ENCODE measurements at places on chromosomes 16 and 17.

- DNase-seq: no peak
Observed at GRCh38 chr17:48228720-48229119, 121.2 kb downstream of the SNX11 start.

DNA sequence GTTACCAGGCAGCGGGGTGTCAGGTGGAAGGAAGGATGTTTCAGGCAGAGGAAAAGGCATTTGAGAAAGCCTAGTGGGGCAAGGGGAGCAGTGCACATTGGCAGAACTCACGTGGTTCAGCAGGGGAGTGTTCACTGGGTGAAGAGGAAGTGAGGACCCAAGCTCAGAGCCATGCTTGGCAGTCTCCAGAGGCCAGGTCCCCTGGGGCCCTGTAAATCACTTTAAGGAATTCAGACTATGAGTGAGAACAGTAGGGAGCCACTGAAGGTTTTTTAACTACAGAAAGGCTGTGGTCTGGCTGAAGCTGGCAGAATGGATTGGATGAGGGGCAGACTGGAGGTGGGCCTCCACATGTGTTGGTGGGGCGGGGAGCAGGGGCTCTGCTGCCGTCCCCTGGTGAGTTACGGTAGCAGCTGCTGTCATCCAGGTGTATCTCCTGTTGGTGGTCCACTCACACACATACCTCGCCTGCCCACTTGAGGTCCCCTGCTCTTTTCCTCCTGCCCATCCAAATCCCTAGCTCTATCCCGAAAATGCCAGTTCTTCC lies 5.1 kb downstream of the CLEC16A start:
- no peak for DNase-seq

DNA sequence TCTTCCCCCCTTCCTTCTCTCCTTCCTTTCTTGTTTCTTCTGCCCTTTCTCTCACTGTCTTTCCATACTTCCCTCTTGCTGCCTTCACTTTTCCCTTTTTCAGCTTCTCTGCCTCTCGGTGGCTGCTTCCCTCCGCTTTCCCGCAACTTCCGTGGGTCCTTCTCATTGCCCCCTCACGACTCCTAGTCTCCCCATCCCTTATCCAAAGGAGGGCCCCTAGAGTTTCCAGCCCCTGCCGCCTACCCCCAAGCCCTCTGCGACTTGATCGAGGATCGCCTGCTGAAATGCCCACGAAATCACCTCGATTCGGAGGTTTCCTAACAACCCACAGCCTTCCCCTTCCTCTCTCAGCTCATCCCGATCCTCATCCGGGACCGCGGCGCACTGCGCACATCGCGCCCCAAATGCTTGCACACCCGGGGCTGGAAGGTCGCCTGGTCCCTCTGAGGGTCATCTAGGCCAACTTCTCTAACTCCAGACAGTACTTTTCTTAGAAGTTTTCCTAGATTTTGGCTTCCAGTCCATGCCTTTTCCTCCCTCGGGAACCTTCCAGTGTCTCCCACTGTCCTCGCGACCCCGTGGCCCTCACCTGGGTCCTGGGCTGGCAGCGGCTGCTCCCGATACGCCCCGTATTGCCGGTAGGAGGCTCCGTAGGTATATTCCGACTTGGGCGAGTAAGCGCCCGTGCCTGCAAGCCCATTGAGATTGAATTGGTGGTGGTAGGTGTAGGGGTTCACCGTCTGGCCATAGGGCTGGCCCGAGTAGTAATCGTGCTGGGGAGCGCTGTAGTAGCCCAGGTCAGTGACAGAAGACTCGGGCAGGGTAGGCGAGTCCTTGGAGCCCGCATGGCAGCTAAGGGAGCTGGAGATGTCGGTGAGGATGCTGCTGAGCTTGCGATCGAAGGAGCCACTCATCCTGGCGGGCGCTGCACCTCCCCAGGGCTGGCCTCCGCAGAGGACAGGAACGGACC lies 654 bp downstream of the DLX3 start:
- DNase-seq: no peak

- no peak for DNase-seq
Observed at GRCh38 chr17:18377437-18378204, at the start of gene EVPLL. Gene EVPLL, plus strand, starts transcription at chr17:18377778. Its CDS starts 3,160 bp downstream, at chr17:18380938.

- no peak for DNase-seq
Observed at GRCh38 chr17:18224387-18225120, 881 bp upstream of the LLGL1 start.

- DNase-seq: no peak
Observed at GRCh38 chr16:60203525-60204124, 1469.5 kb upstream of the GOT2 start.

GRCh38 chr17:81870981-81871386 lies at the start of gene ARHGDIA:
Gene ARHGDIA, minus strand, starts transcription at chr17:81871337. Its CDS starts 1,407 bp downstream, at chr17:81869930.
- no peak for DNase-seq

DNA sequence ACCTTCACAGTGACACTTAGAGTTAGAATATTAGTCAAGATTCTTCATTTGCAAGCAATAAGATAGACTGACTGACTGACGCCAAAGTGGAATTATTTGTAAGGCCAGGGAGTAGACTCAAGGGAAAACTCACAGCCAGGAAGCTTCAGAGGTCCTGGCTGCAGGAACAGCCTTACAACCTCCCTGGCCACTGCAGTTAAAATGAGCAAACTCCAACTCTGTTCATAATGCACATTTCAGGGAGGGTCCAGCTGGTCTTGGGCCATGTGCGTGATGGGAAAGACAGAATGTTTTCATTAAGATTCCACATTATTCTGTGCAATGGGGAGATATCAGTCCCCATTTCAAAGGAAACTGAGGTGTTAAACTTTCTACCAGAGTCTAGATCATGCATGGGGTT lies 9.9 kb downstream of the CAPNS2 start:
- no peak for DNase-seq

- no peak for DNase-seq
Observed at GRCh38 chr17:83151056-83151441, 71.6 kb downstream of the METRNL start.

DNA sequence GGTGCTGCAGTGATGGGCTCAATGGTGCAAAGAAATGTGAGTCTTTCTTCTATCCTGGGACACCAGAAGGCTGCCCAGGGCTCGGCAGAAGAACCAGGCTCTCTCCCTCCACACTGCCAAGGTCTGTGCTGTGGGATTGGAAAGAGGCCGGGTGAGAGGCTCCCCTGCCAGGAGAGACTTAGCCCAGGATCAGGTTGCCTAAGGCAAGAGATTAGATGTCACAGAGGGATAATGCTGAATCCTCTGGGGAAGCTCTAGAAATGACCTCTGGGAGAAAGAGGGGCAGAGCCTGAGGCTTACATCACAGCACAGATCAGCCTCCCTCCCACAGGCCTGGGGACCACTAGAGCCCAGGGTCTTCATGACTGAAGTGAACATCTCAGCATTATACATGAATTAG lies 5.7 kb upstream of the DOC2B start:
- DNase-seq: no peak

- DNase-seq: no peak
Observed at GRCh38 chr17:14058051-14058450, 11.3 kb upstream of the COX10 start.

DNA sequence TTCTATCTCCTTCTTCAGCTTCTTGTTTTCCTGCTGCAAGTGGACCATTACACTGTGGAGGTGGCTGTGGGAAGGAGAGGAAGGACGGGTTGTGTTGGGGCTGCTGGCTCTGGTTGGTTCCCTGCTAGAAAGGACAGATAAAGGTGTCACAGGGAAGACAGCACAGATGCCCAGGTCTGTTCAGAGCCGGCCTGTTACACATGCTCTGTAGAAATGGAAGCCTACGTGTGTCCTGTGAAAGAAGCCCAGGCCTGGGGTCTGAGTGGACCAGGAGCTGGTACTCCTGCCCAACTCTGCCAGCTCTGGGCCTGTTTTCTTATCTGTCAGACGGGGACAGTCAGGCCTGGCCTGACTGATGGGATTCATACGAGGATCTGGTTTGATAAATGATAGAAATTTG lies 26.4 kb downstream of the DHX38 start:
- no peak for DNase-seq

DNA sequence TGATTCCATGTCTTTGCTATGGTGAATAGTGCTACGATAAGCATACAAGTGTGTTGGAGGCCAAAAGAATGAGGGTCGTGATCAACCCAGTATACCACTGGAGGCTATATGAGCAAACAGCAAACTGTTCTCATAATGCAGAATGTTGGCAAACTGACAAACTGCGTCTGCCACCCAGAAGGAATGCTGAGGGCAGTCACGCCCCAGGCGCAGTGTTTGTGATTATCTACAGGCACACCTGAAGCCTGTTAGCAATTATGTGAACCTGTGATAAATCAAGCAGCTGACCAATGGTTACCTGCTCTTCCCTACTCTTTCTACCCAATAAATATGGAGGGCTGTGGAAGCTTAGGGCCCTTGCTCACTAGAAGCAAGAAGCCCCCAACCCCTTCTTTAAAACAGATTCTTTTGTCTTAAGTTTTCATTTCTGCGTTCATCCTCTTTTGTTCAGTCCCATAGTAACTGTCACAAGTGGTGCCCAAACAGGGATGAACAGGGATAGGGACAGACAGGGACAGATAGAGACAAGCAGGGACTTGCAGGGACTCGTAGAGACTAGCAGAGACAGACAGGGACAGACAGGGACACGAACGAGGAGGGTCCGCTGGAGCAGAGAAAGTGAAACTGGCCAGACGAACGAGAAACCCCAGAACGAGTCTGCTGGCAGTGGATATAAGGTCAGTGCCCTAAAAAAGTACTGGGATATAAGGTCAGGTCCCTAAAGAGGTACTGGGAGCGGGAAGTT lies 25.1 kb downstream of the CD300LG start:
- DNase-seq: no peak

DNA sequence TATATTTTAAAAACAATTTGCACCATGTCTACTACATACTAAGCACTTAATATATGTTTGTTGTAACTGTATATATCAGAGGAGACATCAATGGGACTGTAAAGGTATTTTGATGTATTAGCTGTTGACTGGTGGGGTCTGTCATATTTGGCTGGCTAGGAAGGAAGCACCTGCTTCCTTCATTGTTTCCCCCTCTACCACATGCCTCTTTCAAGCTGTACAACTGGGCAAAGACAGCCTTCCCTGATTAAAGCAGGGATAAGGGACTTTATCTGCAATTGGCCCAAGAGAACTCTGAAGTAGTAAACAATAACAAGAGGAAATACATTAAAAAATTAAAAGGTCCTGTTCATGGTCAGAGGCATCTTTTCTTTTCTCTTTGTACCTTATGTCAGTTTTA lies 5.5 kb upstream of the SLFN12L start:
- no peak for DNase-seq

DNA sequence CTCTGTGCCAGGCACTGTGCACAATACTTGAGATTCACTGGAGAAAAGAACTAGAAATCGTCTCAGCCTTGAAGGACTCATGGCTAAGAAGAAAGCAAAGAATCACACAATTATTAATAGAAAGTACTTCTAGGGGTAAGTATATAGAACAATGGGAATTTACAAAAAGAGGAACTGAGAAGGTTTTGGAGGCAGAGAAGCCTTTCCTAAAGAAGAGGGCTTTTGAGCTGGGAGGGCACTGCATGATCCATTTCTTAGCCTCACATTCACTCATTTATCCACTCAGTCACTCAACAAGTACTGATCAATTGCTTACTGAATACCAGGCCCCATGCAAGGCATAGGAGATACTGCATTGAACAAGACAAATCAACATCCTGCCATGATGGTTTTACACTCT lies 113.5 kb downstream of the TMEM114 start:
- no peak for DNase-seq

- DNase-seq: no peak
Observed at GRCh38 chr16:80778703-80779102, 25.7 kb downstream of the CDYL2 start.

DNA sequence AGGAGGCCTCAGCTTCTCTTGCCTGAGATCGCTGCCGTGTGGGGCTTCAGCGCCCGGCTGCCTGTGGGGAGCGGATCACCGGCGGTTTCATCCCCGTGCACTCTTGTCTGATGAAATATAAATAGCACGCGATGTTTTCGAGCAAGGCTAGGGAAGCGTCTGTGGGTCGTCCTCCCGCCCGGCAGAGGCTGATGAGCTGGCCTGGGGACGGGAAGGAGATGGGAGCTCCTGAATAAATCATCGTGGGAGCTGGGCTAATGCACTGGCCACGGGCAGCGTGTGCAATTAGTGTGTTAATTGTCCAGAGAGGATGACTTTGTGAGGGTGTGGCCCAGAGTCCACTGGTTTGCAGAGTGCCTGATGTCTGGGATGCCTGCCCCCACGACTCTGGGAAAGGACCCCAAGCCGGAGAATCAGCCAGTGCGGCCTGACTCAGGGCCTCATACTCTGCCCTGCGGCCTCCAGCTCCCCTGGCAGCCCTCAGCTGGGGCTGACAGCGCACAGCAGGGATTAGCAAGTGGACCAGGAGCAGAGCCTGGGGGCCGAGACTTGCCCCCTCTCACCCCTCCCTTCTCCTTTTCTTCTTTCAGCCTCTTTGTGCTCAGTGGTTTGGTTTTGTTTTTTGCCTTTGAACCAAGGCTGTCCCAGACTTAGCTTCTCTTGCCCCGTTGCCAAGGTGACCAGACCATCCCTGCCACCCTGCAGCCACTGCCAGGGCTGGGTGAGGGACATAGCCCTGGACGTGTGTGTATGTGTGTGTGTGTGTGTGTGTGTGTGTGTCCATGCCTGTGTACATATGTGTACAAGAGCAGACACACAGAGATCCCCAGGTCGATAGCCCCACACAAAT lies 21.4 kb downstream of the KCNJ12 start:
- DNase-seq: no peak

DNA sequence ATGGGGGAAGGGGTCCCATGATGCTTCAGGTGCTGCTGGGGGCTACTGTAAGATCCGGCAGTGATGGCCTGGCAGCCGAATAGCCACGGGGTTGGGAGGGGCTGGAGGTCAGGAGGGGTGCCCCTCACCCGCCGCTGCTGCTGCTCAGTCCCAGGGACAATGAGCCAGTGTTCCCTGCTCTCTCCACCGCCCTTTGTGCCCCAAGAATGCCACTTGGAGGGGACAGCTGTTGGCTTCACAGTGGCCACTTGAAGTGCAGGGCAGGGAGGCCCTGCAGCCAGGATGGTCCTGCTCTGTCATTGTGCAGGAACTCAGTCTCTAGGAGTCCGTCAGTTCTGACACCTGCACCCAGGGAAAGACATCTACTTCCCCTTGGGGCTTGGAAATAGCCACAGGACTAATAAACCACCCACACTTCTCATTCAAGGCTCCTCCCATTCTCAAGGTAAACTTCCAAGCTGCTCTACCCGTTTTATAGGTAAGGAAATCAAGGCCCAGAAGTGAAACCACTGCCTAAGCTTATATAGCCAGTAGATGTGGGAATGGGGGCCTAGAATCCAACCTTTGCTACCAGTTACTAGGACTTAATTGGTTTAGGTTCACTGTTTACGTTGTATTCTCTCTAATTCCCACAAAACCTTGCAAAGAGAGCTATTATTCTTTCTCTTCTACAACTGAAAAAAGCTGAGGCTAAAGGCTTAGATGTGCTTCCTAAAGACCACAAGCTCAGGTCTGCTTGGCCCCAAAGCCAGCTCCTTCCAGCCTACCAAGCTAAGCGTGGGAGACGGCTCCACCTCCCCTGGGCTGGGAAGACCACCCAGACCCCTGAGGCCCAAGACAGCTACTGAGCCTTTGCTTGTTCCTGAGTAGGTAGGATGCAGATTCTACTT lies 6.2 kb upstream of the CPSF4L start:
- DNase-seq: no peak

- no peak for DNase-seq
Observed at GRCh38 chr17:58191241-58191896, 1.2 kb upstream of the EPX start.

All from cortex of kidney (tissue), 1 donor.